ENCODE measurements at places on chromosomes 6 and 20. TPM values are rescaled to one million over a fixed set of nuclear protein-coding genes. Genes with fewer than 3 reads are reported as not detected.

DNA sequence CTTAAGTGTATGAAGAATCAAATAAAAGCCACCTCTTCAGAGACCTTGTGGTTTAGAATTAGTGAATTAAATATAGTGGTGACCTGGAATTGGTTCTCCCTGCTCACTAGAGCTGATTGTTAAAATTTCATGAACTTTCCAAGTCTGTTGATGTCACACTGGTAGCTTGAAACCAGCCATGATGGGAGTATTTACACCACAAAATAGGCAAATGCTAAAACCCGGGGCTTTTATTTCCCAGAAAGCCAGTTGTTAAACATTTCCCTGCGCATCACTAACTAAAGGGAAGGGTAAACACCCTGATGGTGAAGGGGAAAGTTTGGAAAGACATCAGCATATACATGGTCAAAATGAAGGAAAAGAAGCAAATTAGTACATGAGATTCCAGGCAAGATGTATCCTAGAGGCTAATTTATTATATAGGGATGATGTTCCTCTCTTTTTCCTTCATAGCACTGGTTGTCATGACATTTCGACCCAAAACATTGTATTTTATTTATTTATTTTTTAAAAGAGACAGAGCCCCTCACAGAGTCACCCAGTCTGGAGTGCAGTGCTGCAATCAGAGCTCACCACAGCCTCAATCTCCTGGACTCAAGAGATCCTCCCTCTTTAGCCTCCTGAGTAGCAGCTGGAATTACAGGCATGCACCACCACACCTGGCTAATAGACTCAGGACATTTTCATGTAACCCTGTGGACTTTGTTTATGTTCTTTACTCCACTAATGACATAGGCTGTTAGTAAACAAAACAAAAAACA is 123.2 kb downstream of the RIN2 start:
- no peak for DNase-seq
- no peaks in the 10 kb centered on the region for H3K4me1 ChIP-seq
- no peak overlapping the region for H3K27ac ChIP-seq
- H3K4me3 ChIP-seq: no peak overlapping the region
- no peaks in the 10 kb centered on the region for H3K27me3 ChIP-seq
- no peaks in the 10 kb centered on the region for H3K36me3 ChIP-seq

DNA sequence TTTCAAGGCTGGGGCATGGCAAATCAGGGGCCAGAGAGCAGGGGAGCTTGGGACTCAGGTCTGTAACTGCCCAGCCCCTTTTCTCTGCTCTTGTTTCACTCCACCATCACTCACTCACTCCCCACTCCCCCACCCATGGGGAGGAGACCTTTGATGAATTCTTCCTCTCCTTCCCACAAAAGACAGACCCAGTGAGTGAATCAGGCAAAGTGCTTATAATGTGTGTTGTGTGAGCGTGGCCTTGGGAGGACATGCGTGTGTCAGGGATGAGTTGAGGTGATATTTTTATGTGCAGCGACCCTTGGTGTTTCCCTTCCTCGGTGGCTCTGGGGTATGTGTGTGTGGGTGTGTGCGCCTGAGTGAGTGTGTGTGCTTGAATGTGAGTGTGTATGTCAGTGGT is 1.0 kb upstream of the CUL9 start:
- H3K4me1 ChIP-seq: peaks cover 30% of the 10 kb centered on the region
- no peak for DNase-seq

LHFPL5 gene
- polyA plus RNA-seq: 0.09 TPM

POM121L2 gene
- polyA plus RNA-seq: not detected

Measured in thymus (tissue), 14 donors.